ENCODE measurements at places on chromosomes 2 and 18. TPM values are rescaled to one million over a fixed set of nuclear protein-coding genes. Genes with fewer than 3 reads are reported as not detected.

Gene MYOM1
- 0.92 TPM for total RNA-seq

DNA sequence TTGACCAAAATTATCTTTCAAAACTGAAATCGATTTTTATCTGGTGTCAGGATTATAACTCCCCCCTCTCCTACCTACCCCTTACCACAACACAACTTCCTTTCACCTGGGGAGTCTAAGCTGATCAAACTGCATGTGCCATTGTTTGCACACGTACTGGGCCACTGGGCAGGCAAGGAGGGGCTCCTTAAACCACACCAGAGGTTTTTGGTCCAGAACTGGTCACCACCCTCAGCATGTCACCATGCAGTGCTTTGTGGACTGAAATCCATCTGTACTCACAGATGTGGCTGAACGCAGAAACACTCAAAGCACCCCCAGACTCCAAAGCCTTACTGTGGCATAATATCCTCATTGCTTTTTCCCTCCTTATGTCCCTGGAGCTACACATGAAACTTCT, 13.9 kb upstream of the ARHGAP25 start:
- DNase-seq, result no peak

- peak; percentile 66 for DNase-seq
Measured at GRCh38 chr2:167181134-167181533, 292.9 kb downstream of the XIRP2 start.

DNA sequence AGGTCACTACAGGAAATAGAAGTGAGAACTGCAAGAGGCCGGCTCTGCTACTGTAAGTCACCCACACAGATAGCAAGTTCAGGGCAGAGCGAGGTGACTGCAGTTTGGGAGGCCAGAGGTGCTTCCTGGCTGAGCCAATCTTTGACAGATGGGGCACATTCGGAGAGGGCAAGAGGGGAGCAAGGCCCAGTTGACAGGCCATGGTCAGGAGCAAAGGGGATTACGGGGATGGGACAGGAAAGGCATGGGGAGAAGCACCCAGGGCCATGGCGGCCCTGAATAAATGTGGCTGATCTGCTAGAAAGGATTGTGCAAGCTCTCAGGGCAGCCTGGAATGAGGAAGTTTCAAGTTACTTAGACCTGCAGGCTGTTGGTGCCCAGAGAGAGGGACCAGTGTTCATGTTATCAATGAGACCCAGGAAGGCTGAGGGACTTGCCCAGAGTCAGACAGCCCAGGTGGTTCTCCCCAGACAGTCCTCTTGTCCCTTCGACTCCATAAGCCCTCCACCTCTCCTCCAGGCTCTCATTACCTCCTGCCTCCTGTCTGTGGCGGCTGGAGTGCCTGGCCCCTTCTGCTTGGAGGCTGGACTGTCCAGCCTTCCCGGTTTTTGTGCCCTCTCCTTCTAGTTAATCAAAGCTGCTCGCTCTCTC, 123.3 kb downstream of the CTIF start:
- no peak for DNase-seq

Gene GPR75
- total RNA-seq, result 2.5 TPM

DNA sequence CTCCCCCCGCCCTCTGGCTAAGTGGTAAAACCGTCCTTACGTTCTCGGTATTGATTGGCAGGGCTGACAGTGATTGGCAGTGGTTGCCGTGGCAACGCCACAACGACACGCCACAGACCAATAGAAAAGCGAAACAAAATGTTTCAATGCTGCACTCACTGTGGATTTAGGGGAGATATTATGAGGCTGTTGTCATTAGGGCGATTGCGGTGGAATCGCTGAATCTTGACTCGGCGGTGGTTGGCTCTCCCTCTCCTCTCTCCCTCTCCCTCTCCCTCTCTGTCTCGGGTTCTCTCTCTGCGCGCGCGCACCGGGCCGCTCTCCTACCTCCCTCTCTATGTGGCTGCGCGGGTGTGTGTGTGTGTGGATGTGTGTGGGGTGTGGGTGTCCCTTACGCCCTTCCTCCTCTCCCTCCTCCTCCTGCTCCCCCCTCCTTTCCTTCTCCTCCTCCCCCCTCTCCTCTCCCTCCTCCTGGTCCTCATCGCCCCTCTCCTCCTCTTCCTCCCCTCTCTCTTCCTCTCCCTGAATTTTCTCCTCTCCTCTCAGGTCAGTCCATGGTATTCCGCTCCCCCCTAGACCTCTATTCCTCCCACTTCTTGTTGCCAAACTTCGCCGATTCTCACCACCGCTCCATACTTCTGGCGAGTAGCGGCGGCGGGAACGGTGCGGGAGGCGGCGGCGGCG, at the start of gene SIX3:
SIX3 (plus strand) TSS at position 152 of the 684 bp plus-strand sequence; CDS start at position 555, 403 bp downstream.
- DNase-seq, result no peak

- DNase-seq, result no peak
Measured at GRCh38 chr2:212873256-212873655, 278.2 kb downstream of the IKZF2 start.

GRCh38 chr2:40281021-40281940, 170.6 kb downstream of the SLC8A1 start:
- no peak for DNase-seq

Gene NAT8
- not detected for total RNA-seq

DNA sequence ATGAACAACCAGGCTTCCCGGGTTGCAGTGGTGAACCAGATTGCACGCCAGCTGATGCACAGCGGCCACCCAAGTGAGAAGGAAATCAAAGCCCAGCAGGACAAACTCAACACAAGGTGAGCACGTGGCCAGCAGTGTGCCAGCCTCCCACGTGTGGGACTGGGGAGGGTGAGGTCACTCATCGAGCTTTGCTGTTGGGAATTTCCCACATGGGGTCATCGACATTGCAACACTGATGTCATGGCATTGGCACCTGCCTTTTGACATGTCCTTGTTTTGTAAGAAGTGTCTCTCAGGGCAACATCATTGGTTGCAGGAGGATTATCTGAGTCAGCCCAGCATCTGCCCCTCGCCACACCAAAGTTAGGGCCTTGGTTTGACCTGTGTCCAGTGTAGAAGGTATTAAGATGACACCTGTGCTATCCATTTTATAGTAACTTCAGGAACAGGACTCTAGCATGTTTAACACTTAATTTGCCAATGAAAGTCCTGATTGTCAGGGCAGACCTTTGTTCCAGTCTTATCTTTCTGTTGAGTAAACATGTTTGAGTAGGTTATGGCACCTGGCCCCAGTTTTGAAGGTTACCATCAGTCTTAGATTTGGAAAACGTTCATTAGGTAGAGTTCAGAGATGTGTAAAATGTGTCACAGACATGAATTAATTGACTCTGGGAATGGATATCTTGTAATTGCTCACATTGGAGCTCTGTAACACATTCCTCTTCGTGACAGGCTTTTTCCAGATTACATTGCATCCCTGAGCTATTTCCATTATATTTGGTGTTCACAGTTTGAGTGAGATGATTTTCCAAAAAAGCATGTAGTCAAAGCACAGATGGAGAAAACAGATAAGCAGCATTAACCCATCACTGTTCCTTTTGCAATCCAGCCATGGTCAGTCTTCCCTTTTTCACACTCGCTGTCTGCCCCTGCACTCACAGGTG, 93.3 kb upstream of the EML6 start:
- DNase-seq, result peak; percentile 35

GRCh38 chr2:172878260-172878659, 142.6 kb downstream of the RAPGEF4 start:
- DNase-seq, result no peak

Gene COBLL1
- 4.4 TPM for total RNA-seq

DNA sequence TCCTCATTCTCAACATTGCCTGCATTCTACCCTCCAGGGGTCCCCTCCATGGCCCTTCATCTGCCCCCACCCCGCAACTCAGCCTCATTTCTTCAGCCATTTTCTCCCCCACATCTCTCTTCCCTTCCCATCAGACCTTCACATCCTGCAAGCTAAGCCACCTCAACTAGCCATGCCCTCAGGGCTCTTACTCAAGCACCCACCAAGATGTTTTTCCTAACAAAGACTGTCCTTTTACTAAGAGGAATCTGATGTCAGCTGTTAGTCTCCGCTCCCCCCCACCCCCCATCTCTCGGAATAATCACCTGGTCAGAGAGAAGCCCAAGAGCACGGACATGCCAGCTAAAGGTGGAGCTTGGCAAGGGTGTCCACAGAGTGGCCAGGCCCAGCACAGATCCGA, 4.7 kb upstream of the CAPN10 start:
- no peak for DNase-seq

Gene VWC2L
- total RNA-seq, result not detected

Data from Panc1 (cell line).